Natural killer cell treated with Interleukin-12 subunit alpha and Interleukin-12 subunit beta and Interleukin-15 and Interleukin-18, amount 100 ng/mL, for 72 hours (primary cell): ENCODE measurements at places on chromosomes 16 and 17.

- no peak for DNase-seq
These were observed 31.2 kb upstream of the HAPSTR1 start for GRCh38 chr16:9060225-9060624.

DNA sequence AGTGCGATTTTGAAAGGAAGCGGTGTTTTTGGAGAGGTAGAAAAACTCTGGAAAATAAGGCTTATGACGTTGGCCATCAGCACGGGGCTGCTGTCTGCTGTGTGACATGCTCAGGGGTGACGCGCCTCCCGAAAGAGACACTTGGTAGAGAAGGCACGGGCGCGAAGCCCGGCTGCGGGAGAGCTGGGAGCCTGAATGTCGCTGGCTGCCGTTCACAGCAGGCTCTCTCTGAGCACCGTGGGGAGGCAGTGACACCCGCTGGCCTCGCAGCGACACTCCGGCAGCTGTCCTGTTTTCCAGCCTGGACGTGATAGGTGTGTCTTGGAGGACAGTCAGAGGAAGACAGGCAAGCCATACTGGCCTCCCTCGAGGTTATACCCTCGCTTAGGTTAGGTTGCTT is 759.1 kb upstream of the RBFOX1 start:
- no peak for DNase-seq

GRCh38 chr17:76082326-76083251 is 3.6 kb downstream of the ZACN start:
- no peak for DNase-seq

DNA sequence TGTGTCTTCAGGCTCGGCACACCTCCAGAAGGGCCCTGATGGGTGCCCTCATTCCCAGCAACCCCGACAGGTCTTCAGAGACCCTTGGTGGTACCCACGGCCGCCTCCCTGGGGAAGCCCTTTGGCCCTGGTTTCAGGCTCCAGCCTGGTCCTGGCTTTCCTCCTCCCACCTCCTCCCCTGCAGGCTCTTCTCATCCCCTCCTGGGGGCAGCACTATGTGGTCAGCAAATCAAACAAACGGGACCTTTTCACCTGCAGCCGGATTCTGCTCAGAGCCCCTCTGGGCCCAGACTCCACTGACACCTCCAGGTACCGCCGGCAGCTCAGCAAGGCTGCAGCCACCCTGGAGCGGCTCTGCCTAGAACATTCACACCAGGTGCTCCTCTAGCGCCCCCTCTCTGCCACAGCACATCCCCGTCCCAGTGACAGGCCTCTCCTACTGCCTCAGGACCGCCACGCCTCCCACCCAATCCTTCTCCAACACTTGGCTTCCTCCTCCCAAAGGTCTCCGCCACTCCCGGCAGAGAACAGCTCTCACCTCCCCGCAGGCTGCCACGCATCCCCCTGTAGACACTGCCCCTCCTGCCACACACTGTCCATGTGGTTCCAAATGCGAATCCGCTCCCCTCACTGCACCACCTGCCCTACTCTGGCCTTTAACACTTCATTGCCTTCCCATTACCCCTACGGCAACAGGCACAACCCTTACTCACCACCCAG is 12.0 kb downstream of the CORO7 start:
- DNase-seq = peak; percentile 60

- no peak for DNase-seq
These were observed 23.2 kb downstream of the COTL1 start for GRCh38 chr16:84594725-84595038.

DNA sequence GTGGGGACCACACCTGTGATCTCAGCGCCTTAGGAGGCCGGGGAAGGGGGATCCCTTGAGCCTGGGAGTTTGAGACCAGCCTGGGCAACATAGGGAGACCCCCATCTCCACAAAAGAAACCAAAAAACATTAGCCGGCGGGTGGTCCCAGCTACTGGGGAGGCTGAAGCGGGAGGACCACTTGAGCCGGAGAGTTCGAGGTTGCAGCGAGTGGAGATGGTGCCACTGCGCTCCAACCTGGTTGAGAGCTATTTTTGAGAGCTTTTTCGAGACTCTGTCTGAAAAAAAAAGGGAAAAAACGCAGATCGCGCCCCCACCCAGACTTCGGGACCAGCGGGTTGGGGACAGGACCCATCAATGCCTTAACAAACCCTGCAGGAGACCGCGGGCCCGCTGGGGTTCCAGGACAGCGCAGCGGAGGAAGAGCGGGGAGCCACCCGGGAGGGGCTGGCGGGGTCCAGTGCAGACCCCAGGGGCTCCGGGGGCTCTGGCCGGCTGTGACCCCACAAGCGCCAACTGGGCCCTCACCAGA is 762 bp upstream of the BAIAP3 start:
- no peak for DNase-seq

- DNase-seq = no peak
These were observed 6.8 kb upstream of the TCAP start for GRCh38 chr17:39658346-39658745.

DNA sequence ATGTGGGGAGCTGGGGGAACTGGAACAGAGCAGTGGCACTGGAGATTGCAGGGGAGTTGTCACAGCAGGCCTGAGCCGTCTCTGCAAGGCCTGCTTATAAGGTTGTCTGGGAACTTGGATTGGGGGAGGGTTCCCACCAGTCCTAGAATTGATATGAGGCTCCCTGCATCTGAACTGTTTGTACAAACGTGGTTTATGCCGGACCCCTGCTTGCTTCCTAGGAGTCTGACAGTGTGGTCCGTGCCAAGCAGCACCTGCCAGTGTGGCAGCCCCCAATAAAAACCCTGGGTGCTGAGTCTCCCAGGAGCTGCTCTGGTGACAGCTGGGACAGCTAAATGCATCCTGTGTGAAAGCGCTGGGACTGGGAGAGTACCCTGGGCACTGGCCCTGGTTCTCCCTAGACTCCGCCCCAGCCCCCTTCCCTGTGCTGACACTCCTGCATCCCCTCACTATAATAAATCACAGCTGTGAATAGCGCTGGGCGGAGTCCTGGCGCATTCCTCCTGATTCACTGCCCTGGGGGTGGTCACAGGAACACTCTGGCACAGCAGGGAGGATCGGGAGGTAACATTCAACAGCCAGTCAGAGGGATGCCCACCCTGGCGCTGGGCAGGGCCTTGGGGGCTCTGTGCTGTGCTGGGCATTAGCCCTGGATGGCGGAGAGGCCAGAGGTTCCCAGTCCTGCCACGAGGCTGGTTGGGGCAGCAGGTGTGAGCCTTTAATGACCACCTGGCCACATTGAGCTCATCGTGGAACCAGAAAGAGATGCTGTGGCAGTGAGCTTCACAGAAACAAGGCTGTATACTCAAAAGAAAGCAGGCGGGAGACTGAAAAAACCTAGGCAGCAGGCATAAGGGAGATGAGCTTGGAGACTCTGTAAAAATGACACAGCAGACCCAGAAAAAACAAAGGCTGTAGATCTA is 45.6 kb downstream of the RMI2 start:
- DNase-seq = no peak

DNA sequence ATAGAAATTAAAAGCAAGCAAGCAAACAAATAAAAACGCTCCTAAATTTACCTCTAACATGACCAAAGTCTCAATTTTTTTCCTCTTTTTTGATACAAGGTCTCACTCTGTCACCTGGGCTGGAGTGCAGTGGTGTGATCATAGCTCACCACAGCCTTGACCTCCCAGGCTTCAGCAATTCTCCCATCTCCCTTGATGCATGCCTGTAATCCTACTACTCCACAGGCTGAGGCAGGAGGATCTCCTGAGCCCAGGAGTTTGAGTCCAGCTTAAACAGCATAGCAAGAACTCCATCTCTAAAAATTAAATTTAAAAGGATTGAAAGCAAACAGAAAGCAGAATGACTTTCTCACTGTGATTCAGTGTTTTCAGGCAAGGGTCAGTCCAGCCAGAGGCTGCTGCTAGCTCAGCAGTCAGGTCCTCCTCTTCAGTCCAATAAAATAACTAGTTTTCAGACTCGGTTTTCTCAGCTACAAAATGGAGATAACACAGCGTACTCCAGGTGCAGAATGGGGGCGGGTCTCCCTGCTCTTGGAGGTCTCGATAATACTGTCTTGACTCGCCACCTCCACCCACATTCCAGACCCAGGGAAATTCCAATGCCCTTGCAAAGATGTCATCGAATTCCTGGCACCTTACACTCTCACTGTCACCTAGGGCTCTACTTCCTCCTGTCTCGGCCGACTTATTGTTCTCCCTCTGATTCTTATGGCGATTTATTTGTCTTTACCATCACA is 20.7 kb upstream of the MRTFB start:
- no peak for DNase-seq

GRCh38 chr16:4313563-4314531 is 2.0 kb upstream of the GLIS2 start:
- no peak for DNase-seq

GRCh38 chr17:41680426-41681040 is 8.2 kb upstream of the EIF1 start:
- DNase-seq = no peak

GRCh38 chr16:75179208-75179607 is 27.8 kb downstream of the CTRB2 start:
- DNase-seq = no peak

GRCh38 chr17:3683054-3683511 is 12.9 kb downstream of the P2RX5 start:
- DNase-seq = no peak

DNA sequence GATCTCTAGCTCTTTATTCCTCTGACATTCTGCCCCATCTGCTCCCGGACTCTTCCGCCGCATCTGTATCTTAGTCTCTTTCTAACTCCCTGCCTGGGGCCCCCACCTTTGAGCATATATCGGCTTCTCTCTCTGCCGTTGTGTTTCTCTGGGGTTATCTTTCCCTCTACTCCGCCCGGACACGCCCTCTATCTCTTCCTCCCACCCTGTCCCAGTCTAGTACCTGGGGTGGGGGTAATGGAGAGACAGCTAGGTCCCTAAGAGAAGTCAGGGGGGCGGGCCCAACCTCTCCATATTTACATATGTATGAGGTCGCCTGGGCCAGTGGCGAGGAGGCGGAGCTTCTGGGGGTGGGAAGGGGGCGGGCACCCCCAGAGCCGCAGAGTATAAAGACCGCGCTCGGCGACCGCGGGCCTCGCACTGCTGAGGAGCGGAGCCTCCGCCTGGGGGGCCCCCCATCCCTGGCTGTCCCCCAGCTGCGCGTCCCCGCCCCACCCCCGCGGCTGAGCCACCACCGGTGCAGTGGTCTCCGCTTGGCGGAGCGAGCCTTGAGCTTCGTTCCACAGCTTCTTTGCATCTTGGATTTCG is at the start of gene ATP1B2:
TSS of gene ATP1B2 (plus strand) at position 418 of the 588 bp plus-strand sequence. CDS start 593 bp downstream, outside the sequence.
- DNase-seq = peak; percentile 66

GRCh38 chr16:17768257-17768656 is 297.5 kb upstream of the XYLT1 start:
- DNase-seq = no peak

- DNase-seq = no peak
These were observed 2.1 kb downstream of the SLC2A4 start for GRCh38 chr17:7283471-7284216.

DNA sequence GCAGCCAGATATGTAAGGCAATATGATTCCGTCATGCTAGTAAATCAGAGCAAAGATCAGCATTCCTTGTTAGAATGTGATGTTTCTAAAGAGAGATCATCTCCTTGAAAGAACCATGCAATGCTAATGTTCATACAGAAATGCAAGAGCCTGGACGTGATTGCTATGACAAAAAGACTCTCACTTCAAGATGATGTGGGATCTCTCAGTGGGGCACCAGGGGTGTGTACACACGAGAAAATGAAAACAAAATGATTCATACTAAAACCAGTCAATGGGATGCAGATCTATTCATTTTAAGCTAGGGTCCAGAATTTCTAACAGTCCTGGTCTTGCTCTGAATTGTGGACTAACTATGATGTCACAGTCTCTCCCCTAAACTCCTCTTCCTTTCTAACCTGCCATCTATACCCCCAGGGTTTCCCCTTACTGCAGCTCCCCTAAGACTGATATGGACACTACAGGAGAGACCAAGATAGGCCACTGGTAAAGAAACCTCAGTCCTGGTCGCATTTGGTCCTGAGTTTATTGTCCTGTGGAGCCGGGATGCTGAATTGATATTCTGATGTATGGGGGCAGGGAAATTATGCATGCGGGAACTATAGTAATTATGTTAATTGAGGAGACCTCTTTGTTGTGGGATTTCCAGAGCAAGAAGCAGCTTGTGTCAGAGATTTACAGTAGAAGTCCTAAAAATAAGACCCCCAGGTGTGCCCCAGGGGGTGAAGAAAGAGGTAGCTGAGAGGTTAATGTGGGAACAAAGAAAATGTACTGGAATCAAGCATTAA is 179.0 kb downstream of the PMP22 start:
- DNase-seq = no peak

- no peak for DNase-seq
These were observed 326.7 kb downstream of the C16orf95 start for GRCh38 chr16:86990451-86990850.
